ENCODE measurements at places on chromosomes 4 and X.

DNA sequence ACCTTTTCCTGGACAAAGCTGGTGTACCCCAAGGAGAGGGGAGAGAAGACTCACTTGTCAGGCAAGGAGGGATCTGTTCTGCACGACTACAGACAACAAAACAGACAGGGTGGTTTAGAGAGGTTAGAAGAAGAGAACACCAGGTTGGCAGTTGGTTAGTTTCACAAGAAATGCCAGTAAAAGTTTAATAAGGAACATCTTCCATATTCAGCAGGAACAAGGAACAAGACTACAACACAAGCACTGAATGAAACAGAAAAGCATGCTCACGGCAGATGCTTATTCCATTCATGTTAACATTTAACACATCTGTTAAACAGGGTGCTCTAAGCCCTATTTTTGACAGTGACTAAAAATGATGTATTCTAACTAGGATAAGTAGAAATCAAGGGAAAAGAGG, 158.2 kb downstream of the WDFY3 start:
- no peak for DNase-seq

DNA sequence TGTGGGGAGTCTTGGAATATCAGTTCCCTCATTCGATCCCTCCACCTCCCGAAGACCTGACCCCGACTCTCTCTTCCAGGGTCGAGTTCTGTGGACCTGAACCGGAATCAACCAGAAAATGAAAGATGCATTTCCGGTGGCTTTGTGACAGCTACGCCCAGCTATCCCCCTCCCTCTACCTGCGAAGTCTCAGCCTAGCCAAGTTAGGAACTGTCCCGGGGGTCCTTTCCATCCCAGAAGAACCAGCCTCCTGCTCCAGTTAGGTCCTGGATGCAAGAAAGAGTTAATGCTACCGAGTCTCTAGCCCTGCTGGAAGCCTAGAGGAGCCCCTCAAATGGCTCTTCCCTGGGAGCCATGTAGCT, 13.4 kb upstream of the ETDC start:
- no peak for DNase-seq

DNA sequence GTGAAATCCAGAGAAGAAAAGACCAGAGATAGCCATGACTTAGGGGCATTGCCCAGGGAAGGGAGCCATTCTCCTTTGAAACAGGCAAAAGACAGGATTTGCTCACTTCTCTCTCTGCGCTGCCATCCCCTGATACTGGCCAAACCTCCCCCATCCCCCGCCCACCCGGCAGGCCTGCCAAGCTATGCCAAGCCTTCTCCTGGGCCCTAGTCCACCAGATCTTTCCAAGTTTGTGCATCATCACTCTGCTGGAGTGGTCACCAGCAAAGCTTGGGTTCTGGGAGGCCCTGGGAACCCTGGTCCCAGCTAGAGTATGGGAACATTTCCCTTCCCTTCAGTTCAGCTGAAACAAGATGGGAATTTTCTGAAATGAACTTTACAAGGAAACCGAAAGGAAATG, 18.4 kb downstream of the EFNB1 start:
- DNase-seq: no peak

DNA sequence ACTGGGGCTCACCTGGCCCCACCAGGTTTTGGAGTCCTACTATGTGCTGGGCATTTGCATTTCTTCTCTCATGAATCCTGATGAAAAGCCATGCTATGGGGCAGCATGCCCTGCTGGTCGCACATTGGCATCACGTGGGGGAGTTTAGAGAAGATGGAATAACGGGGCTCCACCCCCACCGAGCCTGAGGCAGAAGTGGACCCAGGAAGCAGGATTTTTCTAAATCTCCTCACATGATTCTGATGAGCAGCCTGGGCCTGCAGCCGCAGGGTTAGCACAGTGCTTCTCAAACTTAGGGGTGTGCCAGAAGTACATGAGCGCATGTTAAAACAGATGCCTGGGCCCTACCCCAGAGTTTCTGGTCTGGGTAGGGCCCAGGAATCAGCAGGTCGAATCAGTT, 4.6 kb upstream of the SORCS2 start:
- no peak for DNase-seq

GRCh38 chr4:126708716-126709115, 924.0 kb upstream of the INTU start:
- DNase-seq: no peak
